Activated T-cell treated with anti-CD3 and anti-CD28 coated beads, Interleukin-2, amount 50 U/mL, for 4 hours (primary cell): ENCODE measurements at places on chromosomes 7 and 10. TPM values are rescaled to one million over a fixed set of nuclear protein-coding genes. Genes with fewer than 3 reads are reported as not detected.

GRCh38 chr10:27600930-27601329 is 96.8 kb downstream of the RAB18 start:
- no peak for DNase-seq

The C10orf62 gene
- not detected for total RNA-seq

The EMX2 gene
- total RNA-seq, result not detected

GRCh38 chr10:49290607-49291006 is 8.4 kb upstream of the C10orf71 start:
- DNase-seq, result no peak
